ENCODE measurements at places on chromosomes 11 and 22.

- DNase-seq = no peak
These were observed 86.1 kb downstream of the ABTB2 start for GRCh38 chr11:34271727-34272126.

GRCh38 chr11:87583931-87584330, 546.2 kb downstream of the TMEM135 start:
- DNase-seq = no peak

- DNase-seq = no peak
These were observed 77.1 kb downstream of the TP53I11 start for GRCh38 chr11:44873537-44873936.

DNA sequence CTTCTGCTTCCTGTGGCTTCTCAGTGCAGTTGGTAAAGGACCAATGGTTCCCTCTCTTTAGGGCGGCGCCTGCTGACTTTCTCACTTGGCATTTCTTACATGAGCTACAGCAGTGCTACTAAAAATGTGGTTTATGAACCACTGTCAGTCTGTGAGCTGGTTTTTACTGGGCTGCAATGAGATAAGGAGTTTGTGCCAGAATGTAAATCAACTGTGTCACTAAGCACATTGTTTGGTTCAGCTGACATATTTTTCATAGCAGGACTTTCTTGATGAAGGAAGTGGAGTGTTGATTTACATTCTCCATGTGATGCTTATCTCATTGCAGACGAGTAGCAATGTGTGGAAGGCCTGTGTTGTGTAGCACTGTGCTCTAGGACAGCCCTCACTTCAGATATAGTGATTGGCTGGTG, 463.3 kb downstream of the SOX6 start:
- peak; percentile 35 for DNase-seq

GRCh38 chr11:126991596-126991995, 9.0 kb downstream of the KIRREL3 start:
- DNase-seq = peak; percentile 86

Data from kidney glomerular epithelial cell (primary cell).